Activated B cell treated with CpG ODN at 0.5 μM for 24 hours (primary cell): ENCODE measurements at places on chromosomes 6 and 20.

DNA sequence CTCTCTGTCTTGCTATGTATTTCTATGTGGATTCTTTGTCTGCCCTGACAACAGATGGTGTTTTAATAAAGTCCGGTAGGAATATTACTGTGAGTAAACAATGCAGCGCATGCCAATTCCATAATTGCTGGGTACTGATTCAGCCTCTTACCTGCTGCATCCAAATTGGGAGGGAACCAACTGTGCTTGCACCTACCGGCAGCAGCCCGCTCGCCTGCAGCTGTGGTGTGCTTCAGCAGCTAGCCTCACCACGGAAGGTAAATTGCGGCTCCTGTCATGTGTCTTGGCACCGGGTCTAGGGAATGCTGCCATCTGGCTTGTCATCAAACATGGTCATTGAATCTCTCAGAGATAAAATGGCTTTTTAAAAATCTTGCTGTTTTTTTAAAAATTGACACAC, 704.8 kb upstream of the SLC35B3 start:
- DNase-seq = no peak

- DNase-seq = no peak
Observed at GRCh38 chr6:117512056-117512828, 29.8 kb downstream of the DCBLD1 start.

DNA sequence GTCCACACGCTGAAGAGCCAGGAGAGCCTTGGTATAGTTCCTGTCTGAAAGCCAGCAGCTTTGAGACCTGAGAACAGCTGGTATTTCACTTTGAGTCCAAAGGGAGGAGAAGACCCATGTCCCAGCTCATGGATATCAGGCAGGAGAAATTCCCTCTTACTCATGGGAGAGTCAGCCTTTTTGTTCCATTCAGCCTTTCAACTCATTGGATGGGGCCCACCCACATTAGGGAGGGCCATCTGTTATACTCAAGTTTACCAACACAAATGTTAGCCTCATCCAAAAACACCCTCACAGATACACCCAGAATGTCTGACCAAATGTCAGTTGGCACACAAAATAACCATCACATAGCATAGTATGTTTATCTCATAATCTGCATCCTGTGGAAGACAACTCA, 80.1 kb downstream of the GMDS start:
- no peak for DNase-seq

- DNase-seq = no peak
Observed at GRCh38 chr6:142909686-142910085, 35.3 kb downstream of the HIVEP2 start.

DNA sequence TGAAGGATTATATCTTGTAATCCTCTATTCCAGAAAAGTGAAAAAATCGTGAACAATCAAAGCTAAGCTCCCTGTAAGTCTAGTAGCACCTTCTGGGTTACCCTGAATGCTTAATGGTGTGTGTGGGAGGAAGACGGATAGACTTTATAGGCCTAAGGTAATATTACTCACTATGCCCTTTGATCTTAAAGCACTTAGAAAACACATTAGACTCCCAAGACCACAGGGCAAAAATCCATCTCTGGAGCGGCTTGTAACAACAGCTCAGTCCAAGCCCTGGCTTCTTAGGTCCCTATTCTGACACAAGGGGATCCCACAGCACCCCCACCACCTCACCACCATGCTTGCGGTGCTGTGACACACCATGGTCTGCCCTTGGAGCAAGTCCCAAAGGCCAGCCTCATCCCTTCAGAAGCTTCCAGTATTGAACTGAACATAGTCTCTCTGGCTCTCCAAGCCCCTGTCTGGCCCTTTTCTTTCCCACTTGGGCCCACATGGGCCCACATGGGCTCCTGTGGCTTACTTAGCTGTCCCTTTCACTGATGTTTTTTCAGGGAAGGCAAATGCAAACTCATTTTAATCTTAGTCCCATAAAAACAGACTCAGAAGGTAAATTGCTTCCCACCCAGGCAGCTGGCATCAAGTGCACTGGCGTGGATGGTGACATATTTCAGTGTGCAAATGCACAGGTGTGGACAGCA, 28.3 kb downstream of the C6orf132 start:
- DNase-seq = no peak

DNA sequence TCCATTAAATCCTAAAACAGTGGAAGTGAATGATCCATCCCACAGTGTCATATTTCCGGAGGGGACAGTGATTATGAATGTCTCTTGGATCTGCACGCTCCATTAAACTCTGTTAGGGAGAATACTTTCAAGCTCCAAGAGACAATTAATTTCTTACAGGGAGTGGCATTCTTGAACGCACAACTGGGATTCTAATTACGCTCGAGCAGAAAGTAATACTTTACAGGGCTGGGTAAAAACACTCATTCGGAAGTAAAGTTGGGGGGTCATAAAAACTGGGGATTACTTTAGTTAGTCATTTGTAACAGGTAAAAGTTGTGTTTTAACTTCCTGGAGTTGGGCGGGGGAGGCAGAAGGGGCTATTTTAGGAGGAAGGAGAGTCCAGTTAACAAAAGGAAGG, 151.8 kb downstream of the ZFP64 start:
- no peak for DNase-seq

- no peak for DNase-seq
Observed at GRCh38 chr6:43831191-43831590, 61.2 kb downstream of the VEGFA start.

DNA sequence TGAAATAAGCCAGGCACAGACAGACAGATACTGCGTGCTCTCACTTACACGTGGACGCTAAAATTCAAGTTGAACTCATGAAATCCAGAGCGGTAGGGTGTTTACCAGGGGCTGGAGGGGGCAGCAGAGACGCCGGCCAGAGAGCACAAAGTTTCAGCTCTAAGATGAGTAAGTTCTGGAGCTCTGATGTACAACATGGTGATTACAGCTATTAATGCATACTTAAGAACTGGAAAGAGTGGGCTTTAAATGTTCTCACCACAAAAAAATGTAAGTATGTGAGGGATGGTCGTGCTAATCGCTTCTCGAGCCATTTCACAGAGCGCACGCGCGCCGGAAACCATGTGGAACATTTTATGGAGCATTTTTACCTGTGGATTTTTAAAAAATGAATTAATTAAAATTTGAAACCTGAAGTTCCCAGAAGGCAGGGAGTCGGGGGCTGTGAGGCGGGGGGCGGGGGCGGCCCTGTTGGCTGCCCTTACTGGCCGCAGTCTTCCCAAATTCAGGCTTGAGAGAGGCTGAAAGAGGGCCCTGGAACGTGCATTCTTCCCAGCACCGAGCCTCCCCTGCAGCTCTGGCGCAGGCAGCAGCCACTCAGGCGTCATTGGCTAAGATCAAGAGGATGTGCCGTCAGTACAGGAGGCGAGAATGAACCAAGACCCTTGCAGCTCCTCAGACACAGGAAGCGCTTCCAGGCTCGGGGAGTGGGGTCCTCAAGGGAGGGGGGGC, 8.5 kb upstream of the SLCO4A1 start:
- DNase-seq = no peak

DNA sequence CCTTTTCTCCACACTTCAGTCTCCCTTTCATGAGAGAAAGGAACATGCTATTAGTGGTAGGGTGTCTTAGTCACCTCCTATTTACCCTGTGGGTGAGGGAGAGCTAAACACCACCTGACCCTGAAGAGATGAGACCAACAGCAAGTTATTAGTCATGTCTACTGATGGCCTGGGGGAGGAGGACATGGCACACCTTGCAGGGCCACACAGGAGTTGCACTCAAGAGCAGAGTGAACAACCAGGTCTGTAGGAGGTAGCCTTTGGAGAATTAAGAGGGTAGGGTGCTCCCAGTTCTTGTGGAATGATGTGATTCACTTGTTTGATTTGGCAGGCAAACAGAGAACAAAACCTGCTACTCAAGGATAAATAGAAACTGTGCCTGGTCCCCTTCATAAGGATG, 82.7 kb upstream of the FABP7 start:
- no peak for DNase-seq

- no peak for DNase-seq
Observed at GRCh38 chr20:63738687-63739129, 868 bp upstream of the SLC2A4RG start.

GRCh38 chr6:149896491-149896890, 1.4 kb downstream of the RAET1E start:
- DNase-seq = no peak

DNA sequence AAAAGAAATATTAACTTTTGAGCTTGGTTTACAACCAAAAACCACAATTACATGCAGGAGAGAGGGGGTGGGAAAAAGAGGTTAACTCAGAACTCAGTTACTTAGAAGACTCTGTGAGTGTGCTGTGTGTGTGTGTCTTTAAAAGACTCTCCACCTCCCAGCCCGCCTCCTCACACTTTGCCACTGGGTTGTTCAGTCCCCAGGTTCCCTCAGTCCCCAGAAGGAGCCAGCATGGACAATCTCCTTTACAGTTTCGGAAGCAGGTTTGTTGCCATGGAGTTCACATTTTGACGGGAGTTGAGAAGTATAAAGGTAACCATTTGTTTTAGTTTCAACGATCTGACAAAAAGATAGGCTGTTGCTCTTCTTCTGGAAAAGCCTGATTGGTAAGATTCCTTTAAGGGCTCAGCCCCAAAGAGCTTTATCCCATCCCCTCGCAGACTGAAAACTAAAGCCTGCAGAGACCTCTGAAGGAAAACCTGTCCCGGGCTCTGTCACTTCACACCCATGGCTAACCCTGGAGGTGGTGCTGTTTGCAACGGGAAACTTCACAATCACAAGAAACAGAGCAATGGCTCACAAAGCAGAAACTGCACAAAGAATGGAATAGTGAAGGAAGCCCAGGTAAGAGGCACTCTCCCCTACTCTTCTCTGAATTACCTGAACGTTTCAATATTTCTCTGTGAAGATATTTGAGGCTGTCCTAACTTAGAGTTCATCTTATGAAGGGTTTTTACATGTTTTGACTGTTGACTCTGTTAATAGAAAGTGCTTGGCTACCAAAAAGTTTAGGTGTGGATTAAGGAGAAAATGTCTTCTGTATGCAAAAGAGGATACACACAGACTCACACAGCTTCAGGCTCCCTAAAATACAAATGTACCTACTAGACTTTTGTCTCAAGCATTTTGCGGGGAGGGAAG, at the start of gene SPTLC3:
Gene SPTLC3 (plus strand): TSS at position 212 of the 921 bp plus-strand sequence. CDS start 296 bp downstream, at position 508.
- no peak for DNase-seq

- DNase-seq = no peak
Observed at GRCh38 chr6:36187446-36187845, 9.1 kb upstream of the BRPF3 start.

GRCh38 chr6:52135217-52135616, 47.8 kb upstream of the PKHD1 start:
- DNase-seq = no peak

DNA sequence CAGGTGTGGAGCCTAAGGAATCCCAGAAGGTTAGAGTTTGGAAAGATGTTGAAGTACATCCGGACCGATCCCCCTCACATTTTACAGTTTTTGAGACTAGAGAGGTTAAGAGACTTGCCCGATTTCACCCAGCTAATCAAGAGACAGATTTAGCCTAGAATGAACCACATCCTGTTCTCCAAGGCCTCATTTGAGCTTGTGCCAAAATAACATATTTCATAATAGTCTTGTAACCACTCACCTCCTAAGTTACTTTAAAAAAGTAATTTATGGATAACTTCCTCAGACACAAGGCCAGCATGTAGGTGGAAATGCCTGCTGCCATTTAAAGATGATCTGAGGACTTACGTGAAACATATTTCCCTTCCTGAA, 39.8 kb upstream of the ARHGAP18 start:
- no peak for DNase-seq

DNA sequence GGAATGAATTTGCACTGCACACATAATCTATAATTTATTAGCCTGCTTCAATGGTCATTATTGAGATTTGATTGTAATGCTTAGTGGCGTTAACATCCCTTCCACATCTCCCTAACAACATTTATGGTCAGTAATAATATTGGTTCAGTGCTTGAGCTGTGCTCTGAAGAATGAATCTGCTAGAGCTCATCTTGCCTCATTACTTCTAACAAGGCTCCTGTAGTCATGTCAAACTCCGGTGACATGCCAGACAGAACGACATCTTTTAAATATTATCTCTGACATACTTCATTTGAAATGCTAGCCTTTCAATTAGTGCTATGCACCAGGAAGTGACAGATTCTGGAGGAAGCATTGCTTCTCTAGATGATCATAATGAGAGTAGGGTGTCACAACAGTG, 240.3 kb upstream of the BTBD3 start:
- DNase-seq = no peak

DNA sequence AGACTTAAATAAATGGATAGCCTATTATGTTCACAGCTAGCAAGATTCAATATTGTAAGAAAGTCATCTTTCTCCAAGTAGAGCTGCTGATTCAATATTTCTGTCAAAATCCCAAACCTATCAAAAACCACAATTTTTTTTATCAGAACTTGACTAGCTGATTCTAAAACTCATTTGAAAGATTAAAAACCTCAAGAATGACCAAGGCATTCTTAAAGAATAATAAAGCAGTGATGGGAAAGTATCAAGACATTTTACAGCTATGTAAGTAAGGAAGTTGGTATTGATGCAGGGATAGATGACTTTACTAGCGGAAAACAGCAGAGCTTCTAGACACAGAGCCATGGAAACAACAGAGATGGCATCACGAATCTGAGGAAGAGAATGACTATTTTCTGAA, 64.7 kb downstream of the SAMD3 start:
- DNase-seq = no peak

DNA sequence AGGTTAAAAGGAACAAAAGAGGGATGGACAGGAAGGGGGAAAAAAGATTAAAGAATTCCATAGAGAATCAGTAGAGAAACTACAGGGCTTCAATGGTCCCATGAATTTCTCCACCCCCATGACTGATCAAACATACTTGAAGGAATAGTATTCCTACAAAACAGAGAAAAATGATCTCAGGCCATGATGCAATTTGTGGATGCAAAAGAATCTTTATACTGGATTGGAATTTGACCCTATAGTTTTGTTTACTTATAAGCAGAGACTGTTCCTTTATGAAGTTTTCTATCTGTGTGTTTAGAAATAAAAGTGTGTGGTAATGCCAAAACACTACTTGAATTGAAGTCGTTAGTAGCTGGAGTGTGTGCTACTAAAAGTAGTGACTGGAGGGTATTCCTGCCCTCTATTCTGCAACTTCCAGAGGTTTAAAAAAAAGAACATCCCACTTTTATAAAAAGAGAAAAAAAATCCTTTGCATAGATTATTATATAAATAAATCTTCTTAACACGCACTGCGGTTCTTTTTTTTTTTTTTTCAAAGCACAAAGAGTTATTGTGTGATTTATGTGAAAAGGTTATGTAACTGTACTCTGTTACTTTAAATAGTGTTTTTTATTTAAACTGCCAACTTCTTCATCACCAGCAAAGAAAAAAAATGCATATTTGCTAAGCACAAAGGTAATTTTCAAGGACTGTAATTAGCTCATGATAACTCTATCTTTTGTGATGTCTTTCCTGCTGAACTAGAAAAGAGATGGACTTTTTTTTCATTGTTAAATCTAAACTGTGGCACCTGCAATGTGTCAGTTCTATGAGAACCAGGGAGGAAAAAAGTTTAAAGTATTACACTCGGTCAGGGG, 214.5 kb upstream of the CITED2 start:
- DNase-seq = no peak
